ENCODE measurements at places on chromosomes 5 and 9. TPM values are rescaled to one million over a fixed set of nuclear protein-coding genes. Genes with fewer than 3 reads are reported as not detected.

PKD2L2 gene
- total RNA-seq, result not detected

DNA sequence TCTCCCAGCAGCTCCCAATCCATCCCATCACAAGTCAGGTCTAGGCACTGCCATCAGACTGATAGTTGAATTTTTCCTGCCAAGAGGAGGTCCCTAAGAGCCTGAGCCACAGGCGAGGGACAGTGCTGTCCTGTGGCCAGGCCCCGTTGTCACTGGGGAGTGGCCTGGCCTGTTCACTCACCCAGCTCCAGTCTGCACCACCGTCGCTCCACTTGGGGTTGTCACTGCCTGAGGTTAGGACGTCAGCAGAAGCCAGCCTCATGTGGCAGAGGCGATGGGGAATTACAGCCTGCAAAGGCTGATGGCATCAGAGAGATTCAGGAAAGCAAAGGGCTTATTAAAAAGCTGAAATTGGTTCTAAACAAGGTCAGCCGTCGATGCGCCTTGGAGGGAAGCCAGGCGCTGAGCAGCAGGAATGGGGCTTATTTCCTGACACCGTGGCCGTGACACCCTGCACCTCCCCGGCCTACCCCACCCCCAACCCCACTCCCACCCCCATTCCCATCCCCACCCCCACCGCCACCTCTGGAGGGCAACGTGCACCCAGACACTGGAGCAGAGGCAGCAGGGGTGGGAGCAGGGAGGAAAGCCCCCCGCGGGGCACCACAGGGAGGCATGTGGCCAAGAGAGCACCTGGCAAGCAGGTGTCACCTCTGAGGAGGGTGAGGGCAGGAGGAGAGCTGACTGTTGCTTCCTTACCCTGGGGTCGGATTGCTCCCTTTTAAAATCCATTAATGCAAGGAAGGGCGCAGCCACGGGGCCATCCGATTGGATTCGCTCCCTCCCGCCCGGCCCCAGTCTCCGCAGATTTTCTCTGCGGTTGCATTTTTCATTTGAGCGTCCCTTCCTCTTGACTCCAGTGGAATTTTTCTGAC is 3.1 kb upstream of the DBH start:
- DNase-seq, result no peak
- no peaks in the 10 kb centered on the region for H3K36me3 ChIP-seq
- no peaks in the 10 kb centered on the region for H3K4me1 ChIP-seq
- no peaks in the 10 kb centered on the region for H3K27me3 ChIP-seq
- no peak overlapping the region for H3K27ac ChIP-seq
- no peak overlapping the region for H3K4me3 ChIP-seq

DNA sequence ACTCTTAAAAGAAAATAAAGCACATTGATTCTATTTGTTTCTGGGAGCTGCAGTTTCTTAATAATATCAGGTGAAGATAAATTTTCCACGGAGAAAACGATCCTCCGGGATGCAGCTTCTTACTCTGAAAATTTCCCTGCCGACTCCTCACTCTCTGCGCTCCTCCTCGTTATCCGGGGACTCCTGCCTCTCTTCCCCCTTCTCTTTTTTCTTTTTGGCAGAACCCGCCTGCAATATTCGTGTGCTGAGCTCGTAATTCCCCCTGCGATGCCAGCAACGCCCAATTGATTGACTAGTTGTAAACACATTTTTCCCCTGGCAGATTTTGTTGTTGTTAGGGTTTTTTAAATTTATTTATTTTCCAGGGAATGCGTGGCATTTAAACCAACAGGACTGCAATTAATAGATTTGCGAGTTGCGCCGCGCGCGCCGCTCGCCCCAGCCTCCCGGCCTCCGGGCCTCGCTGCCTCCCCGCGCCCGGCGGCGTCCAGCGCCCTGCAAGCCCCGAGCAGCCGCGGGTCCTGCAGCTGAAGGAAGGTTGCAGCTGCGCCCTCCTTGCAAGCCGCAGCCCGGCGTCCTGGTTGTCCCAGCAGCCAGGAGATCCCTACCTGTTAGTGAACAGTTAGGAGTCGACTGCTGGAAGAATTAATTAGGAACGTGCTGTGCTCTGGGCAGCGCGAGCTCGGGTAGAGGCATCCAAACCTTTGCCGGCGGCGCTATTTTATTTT is 2.2 kb downstream of the NTNG2 start:
- no peak overlapping the region for H3K27ac ChIP-seq
- no peak for DNase-seq
- H3K4me3 ChIP-seq, result peak overlapping the region; percentile 41
- peaks cover 6% of the 10 kb centered on the region for H3K36me3 ChIP-seq
- peaks cover 10% of the 10 kb centered on the region for H3K4me1 ChIP-seq

DNA sequence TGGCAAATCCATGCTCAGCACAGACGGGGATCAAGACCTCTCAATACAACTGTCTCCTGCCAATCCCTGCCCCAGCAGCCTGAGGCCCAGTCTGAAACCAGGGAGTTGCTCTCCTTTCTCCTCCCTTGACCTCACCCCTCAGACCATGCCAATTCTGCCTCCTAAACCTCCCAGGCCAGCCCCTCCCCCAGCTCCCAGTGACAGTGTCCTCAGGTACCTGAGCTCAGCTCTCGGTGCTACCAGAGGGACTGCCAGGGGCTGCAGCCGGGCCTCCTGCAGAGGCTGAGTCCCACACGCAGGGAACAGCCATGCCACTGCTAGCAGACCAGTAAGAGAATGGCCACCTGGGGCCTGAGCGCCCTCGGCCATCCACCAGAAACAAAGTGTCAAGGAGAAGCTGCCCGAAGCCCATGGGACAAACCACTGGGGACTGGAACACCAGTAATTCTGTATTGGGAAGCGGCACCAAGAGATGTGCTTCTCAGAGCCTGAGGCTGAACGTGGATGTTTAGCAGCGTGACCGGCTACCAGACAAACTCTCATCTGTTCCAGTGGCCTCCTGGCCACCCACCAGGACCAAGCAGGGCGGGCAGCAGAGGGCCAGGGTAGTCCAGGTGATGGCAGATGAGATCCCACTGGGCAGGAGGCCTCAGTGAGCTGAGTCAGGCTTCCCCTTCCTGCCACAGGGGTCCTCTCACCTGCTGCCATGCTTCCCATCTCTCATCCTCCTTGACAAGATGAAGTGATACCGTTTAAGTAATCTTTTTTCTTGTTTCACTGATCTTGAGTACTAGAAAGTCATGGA is 557 bp upstream of the IL3 start:
- H3K27ac ChIP-seq, result peak overlapping the region; percentile 10
- H3K4me3 ChIP-seq, result no peak overlapping the region
- no peak for DNase-seq
- peaks cover 2% of the 10 kb centered on the region for H3K27me3 ChIP-seq

DNA sequence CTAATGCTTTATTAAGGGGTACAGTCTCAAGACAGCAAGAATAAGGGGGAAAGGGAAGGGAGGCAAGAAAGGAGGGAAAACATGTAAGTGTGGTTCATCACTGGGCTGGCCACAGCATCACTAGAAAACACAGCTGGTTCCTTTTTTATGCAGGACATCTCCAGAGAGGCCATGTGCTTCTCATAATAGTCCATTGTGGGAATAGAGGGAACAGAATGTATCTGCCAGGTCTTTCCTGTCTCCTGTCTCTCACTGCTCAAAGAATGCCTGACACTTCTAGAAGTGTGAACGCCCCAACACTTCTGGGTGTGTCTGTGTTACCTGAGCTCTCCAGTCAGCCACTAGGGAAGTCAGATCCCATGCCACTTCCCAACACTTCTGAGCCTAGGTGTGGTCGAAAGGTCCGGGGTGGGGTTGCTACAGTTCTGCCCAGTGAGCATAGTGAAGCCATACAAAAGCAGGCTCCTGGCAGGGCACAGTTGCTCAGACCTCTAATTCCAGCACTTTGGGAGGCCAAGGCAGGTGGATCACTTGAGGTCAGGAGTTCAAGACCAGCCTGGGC is 255.6 kb upstream of the SLC30A5 start:
- H3K4me1 ChIP-seq, result no peaks in the 10 kb centered on the region
- DNase-seq, result no peak
- H3K36me3 ChIP-seq, result no peaks in the 10 kb centered on the region
- no peak overlapping the region for H3K4me3 ChIP-seq

DNA sequence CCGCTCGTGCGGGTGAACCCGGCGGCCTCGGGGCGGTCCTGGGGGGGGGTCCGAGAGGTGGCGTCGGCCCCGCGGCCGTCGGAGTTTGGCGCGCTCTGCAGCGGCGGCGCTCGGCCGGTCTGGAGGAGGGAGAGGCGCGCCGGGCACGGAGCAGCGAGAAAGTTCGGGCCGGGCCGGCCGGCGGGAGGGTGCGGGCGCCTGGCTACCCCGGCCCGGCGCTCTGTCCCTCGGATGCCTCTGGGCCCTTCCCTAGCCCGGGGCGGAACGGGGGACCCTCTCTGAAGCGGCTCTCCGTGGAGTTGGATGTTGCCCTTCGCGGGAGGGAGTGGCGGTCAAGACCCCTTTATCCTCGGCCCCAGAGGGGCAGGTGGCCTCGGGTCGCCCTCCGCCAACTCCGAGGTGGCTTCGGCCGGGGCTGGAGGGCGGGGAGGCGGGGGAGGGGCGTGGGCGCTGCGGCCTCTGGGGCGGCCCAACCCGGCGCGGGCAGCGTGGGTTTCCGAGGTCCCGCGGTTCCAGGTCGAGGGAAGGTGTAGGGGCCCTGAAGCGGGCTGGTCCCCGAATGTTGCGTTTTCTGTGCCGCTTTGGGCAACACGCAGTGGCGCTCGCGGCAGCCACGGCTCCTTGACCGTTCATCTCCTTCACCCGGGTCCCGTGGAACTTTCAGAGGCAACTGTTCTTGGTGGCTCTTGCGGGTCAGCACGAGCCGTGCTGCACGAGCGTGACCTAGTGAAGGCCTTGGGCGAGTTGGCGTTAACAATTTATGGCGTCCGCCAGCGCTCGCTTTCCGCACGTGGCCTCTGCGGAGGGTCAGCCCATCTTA is 290.5 kb downstream of the DOCK8 start:
- H3K36me3 ChIP-seq, result no peaks in the 10 kb centered on the region
- peaks cover 8% of the 10 kb centered on the region for H3K4me1 ChIP-seq
- peak; percentile 66 for DNase-seq
- peak overlapping the region; percentile 62 for H3K4me3 ChIP-seq
- H3K27me3 ChIP-seq, result peaks cover 46% of the 10 kb centered on the region
- no peak overlapping the region for H3K27ac ChIP-seq

GRCh38 chr9:5743109-5743508 is 89.8 kb downstream of the ERMP1 start:
- H3K4me1 ChIP-seq, result no peaks in the 10 kb centered on the region
- peaks cover 57% of the 10 kb centered on the region for H3K36me3 ChIP-seq
- H3K27me3 ChIP-seq, result no peaks in the 10 kb centered on the region

DNA sequence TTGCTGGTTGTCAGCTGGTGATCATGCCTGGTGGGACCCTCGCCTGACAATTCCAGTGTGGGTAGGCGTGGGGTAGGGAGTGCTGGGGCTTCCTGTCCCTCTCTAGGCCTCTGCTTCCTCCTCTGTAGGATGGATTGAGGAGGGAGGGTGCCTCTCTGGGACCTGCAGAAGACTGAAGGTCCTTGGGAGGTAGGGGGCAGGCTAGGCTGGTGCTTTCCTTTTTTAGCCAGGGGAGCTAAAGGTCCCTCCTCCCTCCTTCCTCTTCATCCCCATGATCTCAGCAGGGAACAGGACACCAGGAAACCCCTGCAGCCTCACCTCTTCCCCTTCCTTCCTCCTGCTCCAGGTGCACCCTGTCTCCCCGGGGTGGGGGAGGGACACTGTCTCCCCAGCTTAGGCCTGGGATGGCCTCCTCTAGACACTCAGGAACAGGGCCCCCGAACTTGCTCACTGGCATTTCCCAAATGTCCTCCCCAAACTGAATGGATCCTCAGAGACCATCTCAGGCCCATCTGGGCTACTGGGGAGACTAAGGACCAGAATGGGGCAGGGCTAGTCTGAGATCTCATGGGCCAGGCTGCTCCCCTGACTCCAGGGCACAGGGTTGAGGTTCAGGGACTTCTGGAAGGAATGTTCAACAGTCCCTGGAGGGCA is 8.4 kb downstream of the SH2D3C start:
- H3K4me1 ChIP-seq, result peaks cover 63% of the 10 kb centered on the region
- H3K4me3 ChIP-seq, result peak overlapping the region; percentile 93
- peak; percentile 71 for DNase-seq
- peaks cover 48% of the 10 kb centered on the region for H3K36me3 ChIP-seq
